ENCODE measurements at places on chromosomes 5 and 9.
A peak's percentile ranks its signal among the peaks of the same experiment; 100 is the strongest.

GRCh38 chr5:470961-471749 is 28.2 kb downstream of the EXOC3 start:
- no peak for DNase-seq

DNA sequence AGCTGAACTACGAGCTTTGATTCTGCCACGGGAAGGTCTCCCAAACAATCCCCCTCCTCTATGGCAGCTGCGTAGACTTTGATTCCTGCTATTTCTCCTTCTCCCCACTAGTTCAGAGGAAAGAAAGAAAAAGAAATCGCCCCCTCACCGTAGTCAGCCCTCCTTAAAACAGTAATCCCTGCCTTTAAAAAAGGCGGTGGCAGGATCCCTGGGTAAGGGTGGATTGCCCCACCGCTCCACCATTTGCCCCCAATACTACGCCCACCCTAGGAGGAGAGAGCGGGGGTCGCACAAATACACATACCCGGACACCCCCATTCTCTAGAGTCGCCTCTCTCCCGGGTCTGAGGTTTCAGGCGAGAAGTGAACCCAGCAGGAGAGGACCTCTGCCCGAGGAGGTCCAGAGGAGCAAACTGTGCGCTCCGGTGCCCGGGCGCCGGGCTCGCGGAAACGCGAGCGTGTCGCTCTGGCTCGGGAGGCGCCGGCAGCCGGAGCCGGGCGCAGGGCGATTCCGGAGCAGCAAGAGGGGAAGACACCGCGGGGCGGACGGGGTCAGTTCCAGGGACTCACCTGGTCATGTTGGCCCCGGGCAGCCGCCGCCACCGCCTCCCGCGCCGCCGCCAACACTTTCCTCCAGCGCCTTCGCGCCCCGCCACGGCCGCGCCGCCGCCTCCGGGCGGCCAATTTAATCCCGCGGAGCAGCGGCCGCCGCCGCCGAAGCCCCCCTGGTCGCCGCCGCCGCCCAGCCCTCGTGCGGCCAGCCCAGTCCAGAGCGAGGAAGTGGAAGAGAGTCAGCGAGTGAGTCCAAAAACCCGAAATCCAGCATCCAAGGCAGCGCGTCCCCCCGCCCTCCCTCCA is 1057.7 kb upstream of the DMAC1 start:
- no peak for DNase-seq

- peak; percentile 25 for DNase-seq
Observed at GRCh38 chr5:159969966-159970365, 39.0 kb upstream of the TTC1 start.

GRCh38 chr9:110648696-110649095 is 19.9 kb upstream of the MUSK start:
- DNase-seq = no peak

DNA sequence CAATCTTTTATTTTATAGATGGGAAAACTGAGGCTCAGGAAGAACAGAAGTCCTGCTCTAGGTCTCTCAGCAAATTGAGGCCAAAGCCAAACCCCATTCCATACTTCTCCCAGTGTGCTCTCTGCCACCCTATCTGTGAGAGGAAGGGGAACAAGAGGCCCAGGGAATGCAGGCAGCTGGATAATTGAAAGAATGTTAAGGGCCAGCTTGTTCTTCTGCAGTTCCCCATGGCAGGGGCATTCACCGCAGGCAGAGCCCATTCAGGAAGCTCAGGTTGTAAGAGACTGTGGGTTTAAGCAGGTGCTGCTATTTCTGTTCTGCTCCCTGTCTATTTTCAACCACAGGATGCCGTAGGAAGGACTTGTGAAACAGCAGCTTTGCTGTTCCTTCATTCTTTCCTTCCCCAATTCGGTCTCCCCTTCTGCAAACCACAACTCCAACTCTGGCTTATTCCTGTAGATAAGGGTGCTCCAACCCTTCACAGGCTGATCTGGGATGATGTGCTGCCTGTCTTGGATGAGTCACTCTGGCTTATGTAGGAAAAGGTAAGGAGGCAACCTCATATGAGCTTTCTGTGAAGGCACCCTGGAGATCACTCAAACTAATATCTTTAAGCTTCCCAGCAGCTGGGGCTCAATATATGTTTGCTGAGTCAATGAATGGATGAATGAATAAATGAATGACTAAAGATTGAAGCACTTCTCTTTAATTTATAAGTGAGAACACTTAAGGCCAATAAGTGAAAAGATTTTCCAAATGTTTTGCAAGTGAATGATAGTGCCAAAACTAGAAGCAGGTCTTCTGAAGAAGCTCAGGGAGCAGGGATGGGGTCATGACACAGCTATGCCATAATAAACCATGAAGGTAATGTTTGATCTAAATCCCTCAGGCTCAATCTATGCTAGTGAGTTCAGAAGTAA is 377.6 kb downstream of the BRINP1 start:
- no peak for DNase-seq
